ENCODE measurements at places on chromosomes 3 and 15. TPM values are rescaled to one million over a fixed set of nuclear protein-coding genes. Genes with fewer than 3 reads are reported as not detected.

Gene ACOX2
- 36.0 TPM for polyA plus RNA-seq

Gene UPK1B
- not detected for polyA plus RNA-seq

DNA sequence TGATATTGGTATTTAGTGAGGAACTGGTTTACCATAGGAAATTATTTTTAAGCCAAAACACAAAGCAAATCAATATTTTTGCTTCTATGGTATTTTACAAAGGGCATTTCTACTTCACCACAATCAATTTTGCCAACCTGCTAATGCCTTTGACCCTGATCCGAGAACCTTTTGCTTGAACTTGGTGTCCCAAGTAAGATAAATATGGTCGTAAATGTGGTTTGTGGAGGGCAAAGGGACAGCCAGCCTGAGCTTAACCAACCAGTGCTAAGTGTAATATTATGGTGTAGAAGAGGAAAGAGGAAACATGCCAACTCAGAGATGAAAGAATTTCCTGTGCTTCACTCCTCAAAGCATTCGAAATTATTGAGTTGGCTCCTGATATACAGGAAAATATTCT, 148.4 kb downstream of the C3orf38 start:
- no peak for DNase-seq

DNA sequence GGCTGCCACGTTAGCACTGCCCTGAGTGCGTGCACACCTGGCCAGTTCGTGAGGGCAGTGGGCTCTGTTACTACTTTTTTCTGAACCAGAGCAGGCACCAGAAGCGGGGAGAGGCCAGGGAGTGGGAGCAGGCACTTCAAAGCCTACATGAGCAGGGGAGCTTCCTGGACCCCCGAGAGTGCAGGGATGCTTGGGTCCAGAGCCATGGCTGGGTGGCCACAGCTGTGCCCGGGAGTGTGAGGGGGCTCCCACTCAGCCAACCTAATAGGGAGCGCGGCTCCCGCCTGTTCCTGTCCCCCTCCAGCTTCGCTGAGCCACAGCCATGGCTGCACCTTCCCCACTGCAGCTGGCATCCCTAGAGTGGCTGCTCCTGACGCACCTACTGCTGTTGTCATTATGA, 1423.3 kb downstream of the SI start:
- no peak for DNase-seq

GRCh38 chr15:63605816-63606215, 8.6 kb downstream of the FBXL22 start:
- no peak for DNase-seq

- no peak for DNase-seq
These were observed 218.6 kb downstream of the GREM1 start for GRCh38 chr15:32936283-32936918.

Gene PDE8A
- polyA plus RNA-seq = 48.1 TPM

GRCh38 chr15:69154684-69155083, 5.8 kb upstream of the GLCE start:
- no peak for DNase-seq

- no peak for DNase-seq
These were observed 84.2 kb downstream of the FGF7 start for GRCh38 chr15:49507261-49507660.

- no peak for DNase-seq
These were observed 26.5 kb downstream of the IQGAP1 start for GRCh38 chr15:90414408-90415028.

DNA sequence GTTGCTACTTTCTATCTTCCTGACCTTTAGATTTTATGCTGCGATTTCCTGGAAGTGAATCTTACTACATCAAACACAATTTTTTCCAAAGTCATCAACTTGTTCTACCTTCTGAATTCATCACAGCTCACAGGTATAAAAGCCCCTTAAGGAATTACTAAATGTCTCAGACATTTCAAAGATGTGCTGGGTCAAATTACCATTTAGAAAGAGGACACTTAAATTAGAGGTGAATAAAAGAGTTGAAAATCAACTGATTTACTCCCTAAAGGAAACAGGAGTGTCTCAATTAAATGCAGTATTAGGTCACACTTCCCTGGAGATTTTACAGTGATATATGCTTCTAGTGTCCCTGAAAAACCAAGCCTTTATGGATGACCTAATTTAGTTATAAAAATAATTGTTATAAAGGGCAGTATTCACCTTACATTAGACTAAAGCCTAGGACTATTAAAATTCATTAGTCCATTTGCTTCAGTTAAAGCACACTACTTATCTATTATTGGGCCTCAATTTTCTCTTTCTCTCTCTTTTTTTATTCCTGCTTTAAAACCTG, 128.8 kb downstream of the GMNC start:
- DNase-seq = no peak

DNA sequence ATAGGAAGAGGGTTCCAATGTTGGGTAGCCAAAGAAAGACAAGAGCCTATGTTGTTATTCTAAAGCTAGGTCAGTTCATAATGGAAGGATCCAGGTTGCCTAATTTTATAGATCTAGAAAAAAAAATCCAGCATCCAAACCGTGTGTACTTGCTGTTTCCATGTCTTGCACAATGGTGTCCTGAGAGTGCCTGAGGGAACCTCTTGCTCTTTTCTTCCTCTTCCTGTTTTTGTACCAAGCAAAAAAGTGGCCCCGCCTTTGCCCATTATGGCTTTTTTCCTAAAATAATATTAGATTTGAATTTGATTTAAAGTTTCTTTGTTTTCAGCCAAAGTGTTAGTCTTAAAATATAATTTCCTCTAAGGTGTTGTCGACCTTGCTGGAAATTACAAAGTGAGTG, 224.4 kb downstream of the RYR3 start:
- DNase-seq = no peak

DNA sequence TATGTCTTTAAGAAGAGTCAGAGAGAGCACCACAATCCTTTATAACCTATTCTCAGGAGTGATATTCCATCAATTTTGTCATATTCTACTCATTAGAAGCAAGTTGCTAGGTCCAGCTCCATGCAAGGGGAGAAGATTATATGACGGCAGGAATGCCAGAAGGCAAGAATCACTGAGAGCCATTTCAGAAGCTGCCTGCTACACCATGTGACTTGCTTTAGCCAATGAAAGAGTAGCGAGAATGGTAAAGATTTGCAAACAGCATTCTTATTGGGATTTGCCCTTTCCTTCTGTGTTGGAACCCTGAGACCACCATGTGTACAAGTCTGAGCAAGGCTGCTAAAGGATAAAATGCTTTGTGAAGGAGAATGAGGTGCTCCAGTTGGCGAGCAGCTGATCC, 4.5 kb upstream of the C3orf70 start:
- no peak for DNase-seq

GRCh38 chr3:36295296-36295695, 85.0 kb upstream of the STAC start:
- DNase-seq = peak; percentile 13

- DNase-seq = no peak
These were observed 160.4 kb upstream of the SLC2A2 start for GRCh38 chr3:171186817-171187500.

Gene OR5K2
- polyA plus RNA-seq = not detected

- no peak for DNase-seq
These were observed 42.0 kb downstream of the NUP210 start for GRCh38 chr3:13378155-13378554.

Gene RASGRP1
- 0.75 TPM for polyA plus RNA-seq

DNA sequence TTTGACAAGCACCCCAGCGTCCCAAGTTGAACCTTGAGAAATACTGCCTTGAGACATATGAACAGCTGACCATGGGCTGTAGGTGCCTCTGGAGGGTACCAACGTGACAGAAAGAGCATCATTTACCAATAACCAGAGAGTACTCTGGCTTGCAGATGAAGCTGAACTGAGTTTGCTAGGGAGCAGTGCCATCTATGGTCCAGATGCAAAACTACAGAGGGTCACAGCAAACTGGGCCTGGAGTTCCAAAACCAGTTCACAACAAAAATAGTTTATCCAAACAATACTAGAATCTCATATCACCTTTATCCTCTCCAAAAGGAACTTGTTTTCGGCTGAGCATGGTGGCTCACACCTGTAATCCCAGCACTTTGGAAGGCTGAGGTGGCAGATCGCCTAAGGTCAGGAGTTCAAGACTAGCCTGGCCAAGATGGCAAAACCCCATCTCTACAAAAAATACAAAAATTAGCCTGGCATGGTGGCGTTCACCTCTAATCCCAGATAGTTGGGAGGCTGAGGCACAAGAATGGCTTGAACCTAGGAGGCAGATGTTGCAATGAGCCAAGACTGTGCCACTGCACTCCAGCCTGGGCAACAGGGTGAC, 69.3 kb downstream of the CHAC1 start:
- DNase-seq = peak; percentile 69

Gene PRR23C
- not detected for polyA plus RNA-seq

- DNase-seq = peak; percentile 66
These were observed 644 bp downstream of the ZNF609 start for GRCh38 chr15:64460724-64461720.
